ENCODE measurements at places on chromosomes 13 and 19.

- H3K27ac ChIP-seq = no peak overlapping the region
- no peak overlapping the region for H3K4me3 ChIP-seq
- peaks cover 3% of the 10 kb centered on the region for H3K36me3 ChIP-seq
- no peaks in the 10 kb centered on the region for H3K27me3 ChIP-seq
These were observed 9.5 kb upstream of the MLNR start for GRCh38 chr13:49210669-49211068.

GRCh38 chr13:100944791-100945345 is 270.3 kb upstream of the TMTC4 start:
- H3K4me1 ChIP-seq = peaks cover 4% of the 10 kb centered on the region
- no peak overlapping the region for H3K27ac ChIP-seq
- H3K4me3 ChIP-seq = no peak overlapping the region

- H3K36me3 ChIP-seq = no peaks in the 10 kb centered on the region
- no peaks in the 10 kb centered on the region for H3K27me3 ChIP-seq
- H3K4me3 ChIP-seq = no peak overlapping the region
- DNase-seq = no peak
These were observed 425.1 kb downstream of the EFNB2 start for GRCh38 chr13:106110241-106110855.

DNA sequence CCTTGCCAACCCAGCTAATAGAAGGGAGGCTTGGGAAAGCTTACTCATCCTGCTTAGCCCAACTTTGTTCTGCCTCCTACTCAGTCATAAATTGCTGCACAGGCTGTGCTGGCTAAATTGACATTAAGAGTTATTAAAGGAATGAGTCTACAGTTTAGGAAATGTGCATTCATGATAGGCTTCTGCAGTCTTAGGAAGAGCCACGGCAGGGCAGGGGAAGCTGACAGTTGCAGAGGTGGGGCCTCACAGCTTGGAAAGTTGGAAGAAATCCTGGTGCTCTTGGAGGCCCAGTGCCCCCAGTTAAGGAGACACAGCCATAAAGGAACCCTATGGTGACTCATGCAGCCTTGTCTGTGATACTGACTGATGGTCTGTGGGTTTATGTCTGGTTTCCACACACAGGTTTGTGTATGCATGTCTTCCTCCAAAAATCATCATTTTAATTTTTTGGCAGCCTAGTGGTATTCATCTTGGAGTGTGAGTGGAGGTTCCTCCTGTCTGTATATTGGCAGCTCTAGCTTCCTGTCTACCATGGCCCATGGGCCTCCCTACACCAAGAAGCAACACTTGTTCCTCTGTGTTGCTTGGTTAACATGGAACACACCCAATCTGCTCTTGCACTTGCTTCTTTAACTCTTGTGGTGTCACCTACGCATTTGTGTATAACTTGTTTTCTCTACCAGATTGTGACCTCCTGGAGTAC is 135.0 kb upstream of the KL start:
- DNase-seq = no peak
- no peak overlapping the region for H3K27ac ChIP-seq
- no peaks in the 10 kb centered on the region for H3K36me3 ChIP-seq
- H3K4me1 ChIP-seq = no peaks in the 10 kb centered on the region

- H3K27ac ChIP-seq = no peak overlapping the region
- peaks cover 8% of the 10 kb centered on the region for H3K36me3 ChIP-seq
- DNase-seq = no peak
- H3K4me1 ChIP-seq = no peaks in the 10 kb centered on the region
- no peak overlapping the region for H3K4me3 ChIP-seq
- H3K27me3 ChIP-seq = no peaks in the 10 kb centered on the region
These were observed 66.8 kb upstream of the FBXL3 start for GRCh38 chr13:77093735-77094134.

DNA sequence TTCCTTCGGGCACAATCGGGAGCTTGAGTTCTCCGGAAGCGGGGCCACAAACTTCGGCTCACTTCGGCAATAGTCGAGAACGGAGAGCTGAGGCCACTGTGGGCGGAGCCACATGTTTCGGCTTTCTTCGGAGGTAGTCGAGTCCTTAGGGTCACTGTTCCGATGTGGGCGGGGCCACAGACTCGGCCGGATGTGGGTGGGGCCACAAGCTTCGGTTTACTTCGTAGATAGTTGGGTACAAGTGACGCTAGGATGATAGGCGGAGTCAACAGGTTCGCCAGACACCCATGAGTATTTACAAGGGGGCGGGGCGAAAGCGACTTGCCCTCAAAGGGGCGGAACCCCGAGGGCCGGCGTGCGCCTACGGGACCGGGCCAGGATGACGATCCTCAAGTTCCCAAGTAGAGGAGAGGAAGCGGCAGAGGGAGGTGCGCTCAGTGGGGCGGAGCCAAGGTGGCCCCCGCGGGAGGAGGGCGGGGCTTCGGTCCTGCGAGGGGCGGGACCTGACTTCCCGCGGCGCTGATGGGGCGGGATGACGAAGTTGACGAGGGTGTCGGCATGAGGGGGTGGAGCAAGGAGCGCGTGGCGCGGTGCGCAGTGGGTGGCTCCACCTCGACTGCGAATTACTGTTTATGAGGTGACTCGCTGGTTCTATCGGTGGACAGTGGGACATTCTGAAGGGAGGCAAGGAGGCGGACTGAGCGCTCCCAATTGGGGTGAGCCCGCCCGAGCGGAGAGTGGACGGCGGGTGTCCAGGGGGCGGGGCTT is 539 bp upstream of the MBOAT7 start:
- peaks cover 44% of the 10 kb centered on the region for H3K36me3 ChIP-seq
- H3K4me1 ChIP-seq = peaks cover 24% of the 10 kb centered on the region
- H3K27ac ChIP-seq = peak overlapping the region; percentile 100
- H3K27me3 ChIP-seq = no peaks in the 10 kb centered on the region
- DNase-seq = peak; percentile 100

DNA sequence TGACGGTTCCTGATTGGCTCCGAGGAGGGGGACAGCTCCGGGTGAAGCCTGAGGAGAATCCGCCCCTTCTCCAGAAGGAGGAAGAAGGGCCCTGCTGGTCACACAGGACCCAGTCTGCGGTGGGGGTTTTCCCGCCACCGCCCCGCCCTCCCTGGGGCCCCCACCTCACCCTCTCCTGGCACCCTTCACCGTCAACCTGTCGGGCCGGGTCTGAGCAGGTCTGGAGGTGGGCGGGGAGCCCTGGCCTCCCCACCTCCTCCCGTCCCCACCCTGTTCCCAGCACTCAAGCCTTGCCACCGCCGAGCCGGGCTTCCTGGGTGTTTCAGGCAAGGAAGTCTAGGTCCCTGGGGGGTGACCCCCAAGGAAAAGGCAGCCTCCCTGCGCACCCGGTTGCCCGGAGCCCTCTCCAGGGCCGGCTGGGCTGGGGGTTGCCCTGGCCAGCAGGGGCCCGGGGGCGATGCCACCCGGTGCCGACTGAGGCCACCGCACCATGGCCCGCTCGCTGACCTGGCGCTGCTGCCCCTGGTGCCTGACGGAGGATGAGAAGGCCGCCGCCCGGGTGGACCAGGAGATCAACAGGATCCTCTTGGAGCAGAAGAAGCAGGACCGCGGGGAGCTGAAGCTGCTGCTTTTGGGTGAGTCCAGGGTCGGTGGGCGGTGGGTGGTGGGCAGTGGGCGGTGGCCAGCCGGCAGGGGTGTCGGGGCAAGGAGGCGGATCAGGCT is at the start of gene GNA15:
Gene GNA15 (plus strand): TSS at position 73 of the 723 bp plus-strand sequence. CDS start 418 bp downstream, at position 491.
- H3K4me1 ChIP-seq = peaks cover 10% of the 10 kb centered on the region
- H3K27ac ChIP-seq = no peak within 1 kb of the TSS
- no peaks in the 10 kb centered on the region for H3K36me3 ChIP-seq
- DNase-seq = no peak
- no peaks in the 10 kb centered on the region for H3K27me3 ChIP-seq
- peak within 1 kb of the TSS; percentile 12 for H3K4me3 ChIP-seq

DNA sequence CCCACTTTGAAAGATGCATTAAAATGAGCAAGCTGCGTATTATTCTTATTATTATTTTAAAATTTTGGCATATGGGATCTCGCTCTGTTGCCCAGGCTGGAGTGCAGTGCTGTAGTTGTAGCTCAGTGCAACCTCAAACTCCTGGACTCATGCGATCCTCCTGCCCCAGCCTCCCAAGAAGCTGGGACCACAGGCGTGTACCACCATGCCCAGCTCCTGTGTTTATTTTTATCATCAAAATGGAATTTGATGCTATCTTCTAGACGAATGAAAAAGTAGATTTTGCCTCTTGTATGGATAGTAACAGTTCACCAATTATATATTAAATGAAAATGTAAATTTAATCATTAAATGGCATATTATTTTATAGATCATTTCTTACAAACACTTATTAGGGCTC is 43.6 kb downstream of the COL4A1 start:
- no peak for DNase-seq

DNA sequence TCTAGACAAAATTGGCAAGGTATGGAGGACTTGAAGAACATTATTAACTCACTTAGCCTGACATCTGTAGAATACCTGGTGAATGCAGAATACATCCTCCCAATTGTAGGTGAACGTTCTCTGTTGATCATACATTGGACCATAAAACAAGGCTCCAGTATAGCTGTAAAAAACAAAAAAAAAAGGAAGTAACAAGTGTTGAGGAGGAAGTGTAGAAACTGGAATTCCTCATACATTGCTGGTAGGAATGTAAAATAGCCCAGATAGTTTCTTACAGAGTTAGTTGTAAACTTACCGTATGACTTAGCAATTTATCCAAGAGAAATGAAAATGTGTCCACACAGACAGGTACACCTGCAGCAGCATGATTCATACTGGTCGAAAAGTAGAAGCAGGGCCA is 44.8 kb downstream of the TSSK6 start:
- H3K27me3 ChIP-seq = no peaks in the 10 kb centered on the region
- H3K4me1 ChIP-seq = peaks cover 12% of the 10 kb centered on the region
- no peak for DNase-seq

- no peaks in the 10 kb centered on the region for H3K36me3 ChIP-seq
- peak; percentile 31 for DNase-seq
- H3K27ac ChIP-seq = no peak overlapping the region
- no peaks in the 10 kb centered on the region for H3K27me3 ChIP-seq
These were observed 156.1 kb downstream of the IRS2 start for GRCh38 chr13:109630271-109630670.

DNA sequence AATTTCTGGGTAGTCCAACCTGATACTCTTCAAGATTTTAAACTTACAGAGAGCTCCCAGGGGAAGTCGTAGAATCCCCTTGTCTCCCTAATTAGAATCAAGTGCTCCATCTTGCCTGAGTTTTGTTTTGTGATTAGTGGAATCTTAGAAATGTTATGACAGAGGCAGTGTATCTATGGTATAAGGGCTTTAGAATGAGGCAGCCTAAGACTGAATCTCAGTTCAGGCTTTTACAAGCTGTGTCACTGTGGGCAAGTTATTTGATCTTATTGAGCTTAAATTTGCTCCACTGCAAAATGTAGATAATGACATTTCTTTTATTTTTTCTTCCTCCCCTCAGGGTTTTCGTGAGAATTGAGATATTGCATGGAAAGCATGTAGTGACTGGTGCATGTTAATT is 215.5 kb downstream of the POSTN start:
- no peaks in the 10 kb centered on the region for H3K27me3 ChIP-seq
- no peak for DNase-seq
- H3K27ac ChIP-seq = no peak overlapping the region
- H3K4me1 ChIP-seq = no peaks in the 10 kb centered on the region
- no peaks in the 10 kb centered on the region for H3K36me3 ChIP-seq
- no peak overlapping the region for H3K4me3 ChIP-seq

DNA sequence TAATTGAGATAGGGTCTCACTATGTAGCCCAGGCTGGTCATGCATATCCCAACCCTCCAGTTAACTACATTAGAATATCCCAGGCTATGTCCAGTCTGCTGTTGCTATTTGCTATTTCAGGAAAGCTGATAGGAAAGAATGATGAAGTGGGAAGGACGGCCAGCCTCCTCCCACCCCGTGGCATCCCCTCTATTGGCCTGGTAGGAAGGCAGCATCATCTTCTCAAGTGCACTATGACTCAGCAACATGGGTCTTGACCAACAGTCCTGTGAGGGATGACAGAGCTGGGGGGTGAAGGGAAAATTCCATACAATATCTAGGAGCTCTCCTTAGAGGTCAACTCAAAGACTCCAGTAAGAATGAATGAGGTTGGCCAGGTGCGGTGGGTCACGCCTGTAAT is 48.0 kb upstream of the ABCC4 start:
- DNase-seq = no peak
- H3K36me3 ChIP-seq = no peaks in the 10 kb centered on the region
- no peaks in the 10 kb centered on the region for H3K4me1 ChIP-seq
- no peaks in the 10 kb centered on the region for H3K27me3 ChIP-seq
- H3K27ac ChIP-seq = no peak overlapping the region
- no peak overlapping the region for H3K4me3 ChIP-seq

GRCh38 chr13:72255908-72256307 is 388.9 kb upstream of the DACH1 start:
- H3K36me3 ChIP-seq = no peaks in the 10 kb centered on the region
- H3K4me1 ChIP-seq = no peaks in the 10 kb centered on the region
- no peak overlapping the region for H3K4me3 ChIP-seq
- no peak overlapping the region for H3K27ac ChIP-seq

Measured in spinal cord (tissue), 10 donors.